ENCODE measurements at places on chromosomes 12 and 14.

- peak; percentile 32 for DNase-seq
These were observed 31.2 kb downstream of the TAS2R7 start for GRCh38 chr12:10771132-10771733.

- DNase-seq: peak; percentile 26
These were observed 3.0 kb upstream of the CISTR start for GRCh38 chr12:53754633-53755264.

- DNase-seq: peak; percentile 7
These were observed 7.8 kb upstream of the FZD10 start for GRCh38 chr12:130154276-130155070.

- no peak for DNase-seq
These were observed 282.2 kb upstream of the FAR2 start for GRCh38 chr12:28866715-28867503.

- peak; percentile 97 for DNase-seq
These were observed 670.3 kb upstream of the TBX3 start for GRCh38 chr12:115354007-115354890.

- DNase-seq: no peak
These were observed 23.2 kb upstream of the RAP1B start for GRCh38 chr12:68587448-68587873.

GRCh38 chr14:95831468-95831867 lies 45.2 kb upstream of the TUNAR start:
- DNase-seq: no peak

DNA sequence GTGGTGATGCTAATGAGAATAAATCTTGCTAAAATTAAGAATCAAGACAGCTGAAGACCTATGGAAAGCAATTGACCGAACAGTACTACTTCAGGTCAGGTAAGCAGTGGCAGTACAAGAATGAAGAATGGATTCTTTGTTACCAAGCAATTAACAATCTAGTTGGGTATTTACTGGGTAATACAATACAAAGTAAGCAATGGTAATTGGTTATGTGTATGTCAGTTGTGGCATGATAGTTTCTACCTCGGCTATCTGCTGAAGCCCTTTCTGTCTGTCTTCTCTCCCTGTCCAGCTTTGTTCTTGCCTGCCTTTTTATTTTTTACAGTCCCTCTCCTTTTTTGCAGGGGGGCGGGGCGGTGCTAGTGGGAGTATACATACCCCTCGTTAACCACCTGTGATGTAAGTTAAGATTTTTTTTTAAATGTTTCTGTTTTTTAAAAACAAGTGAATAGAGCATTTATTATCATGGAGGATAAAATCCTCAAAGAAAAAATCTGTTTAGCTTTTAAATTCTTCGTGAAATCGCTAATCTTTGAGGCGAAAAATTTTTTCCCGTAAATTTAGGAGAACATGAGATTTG lies 75.9 kb downstream of the RCOR1 start:
- DNase-seq: no peak

DNA sequence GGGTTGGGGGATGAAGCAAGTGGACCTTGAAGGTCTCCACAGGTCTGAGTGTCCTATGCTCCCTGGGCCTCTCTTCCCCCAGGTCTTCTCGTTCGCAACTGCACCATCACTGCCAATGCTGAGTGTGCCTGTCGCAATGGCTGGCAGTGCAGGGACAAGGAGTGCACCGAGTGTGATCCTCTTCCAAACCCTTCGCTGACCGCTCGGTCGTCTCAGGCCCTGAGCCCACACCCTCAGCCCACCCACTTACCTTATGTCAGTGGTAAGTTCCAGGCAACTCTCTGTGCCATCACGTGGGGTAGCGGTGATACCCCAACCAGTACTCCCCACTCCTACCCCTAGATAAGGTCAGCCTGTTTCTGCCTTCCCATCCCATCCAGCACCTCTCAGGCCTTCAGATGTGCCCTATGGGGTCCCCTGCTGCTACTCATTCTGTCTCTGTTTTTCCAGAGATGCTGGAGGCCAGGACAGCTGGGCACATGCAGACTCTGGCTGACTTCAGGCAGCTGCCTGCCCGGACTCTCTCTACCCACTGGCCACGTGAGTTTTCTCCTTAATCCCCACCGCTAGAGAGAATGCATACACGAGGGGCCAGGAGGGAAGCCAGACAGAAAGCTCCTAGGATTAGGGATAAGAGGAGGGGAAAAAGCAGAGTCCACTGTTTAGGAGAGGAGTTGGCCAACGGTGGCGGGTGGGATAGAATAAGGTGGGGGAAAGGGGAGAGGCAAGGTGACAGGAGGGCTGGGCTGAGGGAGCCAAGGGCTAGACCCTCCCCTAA lies 1.6 kb upstream of the TAPBPL start:
- DNase-seq: no peak

GRCh38 chr14:76201162-76201561 lies 49.4 kb downstream of the GPATCH2L start:
- DNase-seq: peak; percentile 65

DNA sequence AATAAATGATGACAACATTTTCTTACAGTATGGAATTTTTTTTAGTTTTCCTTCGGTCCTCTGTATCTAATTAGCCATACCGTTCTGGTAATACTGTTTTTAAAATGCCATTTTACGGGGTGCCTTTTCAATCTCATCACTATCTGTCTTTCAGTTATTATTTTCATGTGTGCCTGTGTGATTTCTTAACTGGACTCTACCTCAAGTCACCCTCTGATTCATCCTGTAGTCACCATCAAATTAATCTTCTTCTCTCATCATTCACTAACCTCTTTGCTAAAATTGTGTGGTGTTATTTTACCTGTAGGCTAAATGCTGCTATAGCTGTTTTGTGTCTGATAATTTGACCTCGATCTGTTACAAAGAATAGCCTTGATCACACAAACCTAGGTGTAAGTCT lies 16.0 kb upstream of the CCT2 start:
- DNase-seq: peak; percentile 64

- no peak for DNase-seq
These were observed 19.4 kb upstream of the PTGDR start for GRCh38 chr14:52248057-52248456.

DNA sequence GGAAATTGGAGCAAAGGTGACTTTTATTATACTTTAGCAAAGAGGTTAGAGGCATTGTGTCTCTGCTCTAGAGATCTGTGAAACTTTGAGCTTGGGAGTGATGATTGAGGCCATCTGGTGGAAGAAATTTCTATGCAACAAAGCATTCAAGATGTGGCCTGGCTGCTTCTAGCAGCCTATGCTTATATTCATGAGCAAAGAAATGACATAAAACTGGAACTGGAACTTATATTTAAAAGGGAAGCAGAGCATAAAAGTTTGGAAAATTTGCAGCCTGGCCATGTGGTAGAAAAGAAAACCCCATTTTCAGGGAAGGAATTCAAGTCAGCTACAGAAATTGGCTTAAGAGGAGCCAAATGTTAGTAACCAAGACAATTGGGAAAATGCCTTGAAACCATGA lies 70.4 kb downstream of the SDR9C7 start:
- no peak for DNase-seq

DNA sequence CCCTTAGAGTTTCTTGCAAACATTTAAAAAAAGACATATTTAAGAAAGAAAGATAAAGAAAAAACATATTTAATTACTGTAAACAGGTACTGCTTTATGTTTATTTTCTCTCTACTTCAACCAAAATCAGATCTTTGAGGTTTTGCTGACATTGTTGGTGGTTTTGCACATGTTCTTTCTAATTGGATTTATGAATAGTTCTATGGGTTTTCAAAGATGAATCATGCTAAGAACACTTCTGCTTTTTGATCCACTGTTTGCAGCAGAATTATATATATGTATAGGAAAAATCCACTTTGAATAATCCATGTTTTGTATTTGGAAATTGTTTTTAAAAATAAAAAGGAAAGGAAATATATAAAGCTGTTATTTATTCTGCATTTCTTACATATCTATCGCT lies 78.4 kb downstream of the FRMD6 start:
- no peak for DNase-seq

DNA sequence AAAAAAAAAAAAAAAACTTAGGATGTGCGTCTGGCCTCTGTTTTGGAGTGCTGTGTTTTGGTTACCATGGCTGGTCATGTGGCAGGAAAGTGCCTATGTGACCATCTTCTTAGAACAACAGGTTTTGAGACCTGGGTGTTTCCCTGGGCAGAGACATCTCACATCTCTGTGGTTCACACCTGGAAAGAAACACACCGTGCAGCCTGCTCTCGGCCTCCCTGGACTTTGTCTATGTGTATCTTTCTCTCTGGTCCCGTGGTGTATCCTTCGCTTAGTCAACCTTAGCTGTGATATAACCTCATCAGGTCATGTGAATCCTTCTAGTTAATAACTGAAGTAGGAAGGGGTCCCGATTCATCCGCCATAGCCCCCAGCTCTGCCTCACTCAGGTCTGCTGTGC lies 22.6 kb downstream of the ACADS start:
- DNase-seq: no peak

GRCh38 chr12:59936534-59936933 lies 340.7 kb downstream of the SLC16A7 start:
- DNase-seq: no peak

DNA sequence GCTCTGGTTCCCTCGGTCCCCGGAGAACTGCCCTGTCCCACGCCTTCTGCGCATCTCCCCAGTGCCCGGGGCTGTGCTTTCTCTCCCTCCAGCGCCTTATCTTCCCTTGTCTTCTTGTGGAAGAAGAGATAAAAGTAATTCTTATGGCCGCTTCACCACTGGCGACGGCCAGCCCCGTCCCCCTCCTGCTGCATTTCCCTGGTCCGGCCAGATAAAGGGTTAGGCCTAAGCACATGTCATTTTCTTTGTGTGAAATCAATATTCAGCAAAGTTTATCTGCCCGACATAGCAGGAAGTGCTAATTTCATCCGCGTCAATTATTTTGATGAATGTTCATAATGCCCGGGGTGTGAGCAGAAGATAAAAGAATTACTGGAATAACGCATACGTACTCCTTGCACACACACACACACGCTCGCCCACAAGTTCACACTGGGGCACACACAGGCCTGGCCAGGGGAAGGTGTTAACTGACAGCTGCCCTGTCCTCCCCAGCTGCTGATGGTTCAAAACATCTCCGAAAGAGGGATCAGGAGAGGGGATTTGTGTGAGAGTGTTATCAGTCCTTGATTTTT lies 177.7 kb upstream of the LHX5 start:
- no peak for DNase-seq

DNA sequence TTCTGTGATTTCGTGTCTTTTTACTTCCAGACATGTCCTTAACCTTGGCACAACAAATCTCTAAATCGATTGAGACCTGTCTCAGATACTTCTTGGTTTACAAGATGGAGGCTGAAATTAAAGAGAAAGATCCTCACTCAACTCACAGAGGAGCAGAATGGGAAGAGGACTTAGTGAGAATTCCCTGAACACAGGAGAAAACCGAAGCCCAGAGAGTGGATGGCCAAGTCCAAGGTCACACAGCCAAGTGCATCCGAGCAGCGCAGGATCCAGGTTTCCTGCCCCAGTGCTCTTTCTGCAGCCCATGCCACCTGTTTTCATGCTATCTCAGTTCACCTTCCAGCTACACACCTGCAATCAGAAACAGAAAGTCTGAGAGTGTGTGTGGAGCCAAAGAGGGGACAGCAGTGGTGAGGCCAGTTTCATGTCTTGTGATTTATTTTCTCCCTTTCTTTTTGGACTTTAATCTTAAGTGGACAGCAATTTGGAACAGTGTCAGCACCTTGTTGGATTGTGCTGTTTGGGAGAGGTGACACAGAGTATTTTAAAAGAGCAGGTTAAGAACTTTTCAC lies 22.9 kb upstream of the TCL1B start:
- DNase-seq: no peak

GRCh38 chr12:77946541-77947061 lies 115.9 kb downstream of the NAV3 start:
- DNase-seq: peak; percentile 75

DNA sequence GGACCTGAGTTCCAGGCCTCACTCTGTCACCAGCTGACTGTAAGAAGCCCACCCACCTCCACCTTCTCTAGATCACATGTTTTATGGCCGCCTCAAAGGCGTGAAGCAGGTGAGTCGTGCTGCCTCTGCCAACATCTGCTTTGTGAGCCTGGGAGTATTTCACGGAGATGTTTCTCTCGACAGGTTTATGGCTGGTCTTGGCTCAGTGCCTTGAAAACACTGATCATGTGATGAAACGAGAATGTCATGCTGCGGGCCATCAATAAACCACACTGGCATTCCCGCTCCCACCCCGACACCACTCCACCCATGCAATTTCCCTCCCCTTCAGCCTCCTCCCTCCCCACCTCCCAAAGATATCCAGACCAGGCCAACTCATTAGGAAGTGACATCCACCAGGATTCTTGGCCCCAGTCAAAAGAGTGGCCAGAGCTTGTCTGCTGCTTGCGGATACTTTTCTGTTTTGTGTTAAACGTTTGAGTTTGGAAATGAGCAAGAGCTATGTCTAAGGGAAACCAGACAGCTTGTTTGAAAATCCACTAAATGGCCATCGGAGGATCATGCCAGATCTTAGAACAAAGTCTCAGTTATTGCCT lies 53.8 kb upstream of the NTF3 start:
- DNase-seq: peak; percentile 64

- peak; percentile 47 for DNase-seq
These were observed 401.4 kb downstream of the ZFP36L1 start for GRCh38 chr14:68391311-68392014.

GRCh38 chr14:100104523-100105300 lies 39.5 kb downstream of the EVL start:
- peak; percentile 41 for DNase-seq

- peak; percentile 40 for DNase-seq
These were observed at the start of gene B3GNT4 for GRCh38 chr12:122203301-122204166. Gene B3GNT4, plus strand, starts transcription at chr12:122203709. Its CDS starts 910 bp downstream, at chr12:122204619.

Measured in fibroblast of skin of abdomen (primary cell).